ENCODE measurements at places on chromosomes 2 and 18.

- no peak for DNase-seq
Measured at GRCh38 chr2:98269274-98269673, 77.0 kb upstream of the CNGA3 start.

GRCh38 chr2:117835990-117836760, 21.7 kb downstream of the DDX18 start:
- DNase-seq, result no peak

DNA sequence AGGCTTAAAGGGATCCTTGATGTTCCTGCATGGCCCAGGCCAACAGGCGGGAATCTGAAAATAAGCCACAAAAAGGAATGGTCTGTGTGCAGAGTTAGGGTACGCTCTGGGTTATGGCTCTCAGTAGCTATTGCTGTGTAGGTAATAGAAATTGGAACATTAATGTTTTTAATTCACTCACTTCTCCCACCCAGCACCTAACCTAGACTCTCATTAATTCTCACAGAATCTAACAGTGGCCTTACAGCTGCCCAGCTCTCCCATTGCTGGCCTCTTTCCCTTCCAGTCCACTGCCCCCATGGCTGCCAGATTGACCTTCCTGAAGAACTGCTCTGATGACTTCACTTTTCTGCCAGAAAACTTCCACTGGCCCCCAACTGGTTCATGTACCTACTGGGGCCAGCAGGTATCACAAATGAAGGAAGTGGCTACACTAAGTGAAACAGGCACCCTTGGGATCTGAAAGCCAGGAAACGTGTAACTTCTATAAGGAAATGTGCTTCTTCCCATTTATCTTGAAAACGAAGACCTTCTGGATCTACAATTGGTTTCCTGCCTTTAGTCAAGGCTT, 315.2 kb downstream of the STK39 start:
- no peak for DNase-seq

GRCh38 chr2:37180006-37180639, 8.3 kb downstream of the SULT6B1 start:
- no peak for DNase-seq

DNA sequence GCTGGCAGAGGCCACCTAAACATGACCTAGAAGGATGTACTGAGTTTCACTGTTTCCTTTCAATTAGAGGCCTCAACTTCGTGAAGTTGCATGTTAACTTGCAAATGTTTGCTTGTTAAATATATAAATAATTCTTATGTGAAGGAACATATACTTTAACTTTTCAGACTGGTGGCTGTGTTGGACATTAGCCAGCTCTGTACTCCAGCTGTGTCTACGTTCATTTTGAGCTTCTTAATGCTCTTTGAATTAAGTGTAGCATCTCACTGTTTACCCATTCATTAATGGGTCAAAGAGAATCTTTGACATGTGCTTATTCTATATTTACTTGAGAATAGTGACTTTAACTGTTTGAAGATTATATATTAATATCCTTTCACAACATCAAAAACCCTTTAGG, 823.2 kb upstream of the ID2 start:
- no peak for DNase-seq

DNA sequence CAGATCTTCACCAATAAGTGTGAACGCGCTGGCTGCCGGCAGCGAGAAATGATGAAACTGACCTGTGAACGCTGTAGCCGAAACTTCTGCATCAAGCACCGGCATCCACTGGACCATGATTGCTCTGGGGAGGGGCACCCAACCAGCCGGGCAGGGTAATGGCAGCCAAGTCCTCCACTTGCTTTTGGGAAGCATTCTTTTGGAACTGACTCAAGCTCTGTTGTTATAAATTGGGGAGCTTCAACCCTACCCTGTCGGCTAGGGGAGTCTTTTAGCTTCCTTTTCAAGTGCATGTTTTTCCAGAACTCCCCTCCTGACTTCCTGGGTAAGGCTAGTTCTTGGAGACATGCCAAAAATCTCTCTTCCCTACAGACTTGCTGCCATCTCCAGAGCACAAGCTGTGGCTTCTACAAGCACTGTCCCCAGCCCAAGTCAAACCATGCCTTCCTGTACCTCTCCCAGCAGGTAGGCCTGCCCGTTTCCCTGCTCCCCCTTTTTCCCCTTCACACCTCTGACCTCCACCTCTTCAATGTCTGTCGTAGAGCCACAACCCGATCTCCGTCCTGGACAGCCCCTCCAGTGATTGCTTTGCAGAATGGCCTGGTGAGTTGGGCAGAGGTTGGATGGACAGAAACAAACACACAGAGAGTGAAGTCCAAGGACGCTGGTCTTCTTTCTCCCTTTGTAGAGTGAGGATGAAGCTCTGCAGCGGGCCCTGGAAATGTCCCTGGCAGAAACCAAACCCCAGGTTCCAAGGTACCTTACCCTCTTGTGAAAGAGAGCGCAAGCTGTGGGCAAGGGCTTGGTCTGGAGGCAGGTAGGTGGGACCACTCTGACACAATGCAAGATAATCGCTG, 1.5 kb downstream of the ZFAND2B start:
- DNase-seq, result no peak

DNA sequence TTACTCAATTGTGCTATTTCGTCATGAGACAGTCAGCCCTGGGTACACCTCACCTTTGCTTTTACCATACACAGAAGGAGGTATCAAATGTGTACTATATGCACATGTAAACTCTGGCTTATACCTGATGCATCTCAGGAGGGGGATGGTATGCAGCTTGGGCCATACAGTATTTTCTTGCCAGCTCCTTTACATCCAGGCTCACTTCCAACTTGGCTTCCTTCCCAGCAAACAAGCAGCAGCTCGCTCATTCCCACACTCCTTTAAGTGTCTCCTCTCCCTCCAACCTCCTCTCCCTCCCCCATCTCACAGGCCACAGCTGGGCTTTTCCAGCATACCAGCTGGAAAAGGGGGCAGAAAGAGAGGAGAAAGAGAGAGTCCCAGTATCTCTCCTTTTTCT, 9.6 kb downstream of the MARCHF4 start:
- no peak for DNase-seq

DNA sequence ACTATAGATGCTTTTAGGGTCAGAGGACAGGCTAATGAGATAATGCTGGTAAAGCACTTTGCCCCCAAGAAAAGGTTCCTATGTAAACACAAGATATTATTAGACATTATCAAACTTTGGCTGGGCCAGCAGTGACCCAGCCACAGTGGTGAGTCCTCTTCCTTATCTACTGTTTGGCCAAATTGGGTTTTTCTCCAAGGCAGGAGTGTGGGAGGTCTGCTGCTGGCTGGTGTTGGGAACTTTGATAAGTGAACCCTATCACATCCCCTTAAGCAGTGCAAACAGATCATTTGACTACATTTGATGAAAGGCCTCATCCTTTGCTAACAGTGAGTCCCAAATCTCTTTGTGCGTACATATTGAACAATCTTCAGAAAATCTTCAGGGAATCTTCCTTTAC, 16.2 kb downstream of the FZD7 start:
- DNase-seq, result no peak

DNA sequence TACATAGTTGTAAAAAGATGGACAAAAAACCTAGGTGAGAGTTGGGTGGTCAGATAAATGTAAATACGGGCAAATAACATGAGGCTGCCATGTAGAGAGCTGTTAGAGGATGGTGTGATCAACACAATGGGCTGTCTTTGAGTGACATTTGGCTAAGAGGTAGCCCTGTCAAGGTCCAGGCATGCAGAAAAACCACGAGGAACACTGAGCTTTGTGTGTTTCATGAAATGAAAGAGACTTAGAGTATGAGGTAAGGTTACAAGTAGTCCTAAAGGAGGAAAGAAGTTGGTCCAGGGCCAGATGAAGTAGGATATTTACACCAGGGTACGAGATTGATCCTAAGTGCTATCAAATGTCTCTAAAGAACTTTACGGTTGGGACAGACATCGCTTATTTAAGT, 160.9 kb downstream of the RDH14 start:
- DNase-seq, result no peak

DNA sequence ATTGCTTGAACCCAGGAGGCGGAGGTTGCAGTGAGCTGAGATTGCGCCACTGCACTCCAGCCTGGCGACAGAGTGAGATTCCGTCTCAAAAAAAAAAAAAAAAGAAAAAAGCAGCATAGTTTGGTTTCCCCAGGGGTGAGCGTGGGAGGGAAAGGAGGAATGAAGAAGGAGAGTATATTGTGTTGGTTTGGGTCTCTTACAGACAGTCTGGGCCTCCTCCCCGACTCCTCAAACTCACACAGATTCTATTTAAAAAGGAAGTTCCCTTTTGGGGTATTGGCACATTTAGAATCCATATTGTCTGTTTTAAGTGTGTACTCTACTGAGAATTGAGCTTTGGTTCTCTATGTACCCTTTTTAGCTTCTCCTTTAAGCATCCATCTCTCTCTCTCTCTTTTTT, 27.4 kb upstream of the SLC20A1 start:
- no peak for DNase-seq

DNA sequence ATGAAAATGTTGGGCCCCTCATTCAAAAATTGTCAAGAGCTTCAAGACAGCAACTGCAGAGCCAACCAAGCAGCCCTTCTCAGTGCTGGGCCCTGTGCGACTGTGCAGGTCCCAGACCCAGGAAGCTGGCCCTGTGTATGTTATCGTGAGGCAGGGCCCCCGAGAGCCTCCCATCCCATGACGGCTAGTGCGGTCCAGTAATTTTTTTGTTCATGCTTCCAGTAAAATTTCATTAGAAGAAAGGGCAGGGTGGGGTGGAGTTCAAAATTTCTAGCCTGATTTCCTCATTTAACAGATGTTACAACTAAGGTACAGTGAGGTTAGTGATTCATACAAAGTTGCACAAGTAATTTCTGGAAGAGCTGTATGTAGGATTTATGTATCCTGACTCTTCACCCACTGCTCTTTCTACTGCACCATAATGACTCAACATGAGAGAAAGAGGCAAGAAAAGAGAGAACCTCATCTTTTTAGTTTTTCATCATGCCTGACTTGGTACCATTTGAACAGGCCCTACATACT, 105.5 kb downstream of the ZEB2 start:
- DNase-seq, result no peak

GRCh38 chr2:45591073-45591472, 20.0 kb downstream of the SRBD1 start:
- no peak for DNase-seq

DNA sequence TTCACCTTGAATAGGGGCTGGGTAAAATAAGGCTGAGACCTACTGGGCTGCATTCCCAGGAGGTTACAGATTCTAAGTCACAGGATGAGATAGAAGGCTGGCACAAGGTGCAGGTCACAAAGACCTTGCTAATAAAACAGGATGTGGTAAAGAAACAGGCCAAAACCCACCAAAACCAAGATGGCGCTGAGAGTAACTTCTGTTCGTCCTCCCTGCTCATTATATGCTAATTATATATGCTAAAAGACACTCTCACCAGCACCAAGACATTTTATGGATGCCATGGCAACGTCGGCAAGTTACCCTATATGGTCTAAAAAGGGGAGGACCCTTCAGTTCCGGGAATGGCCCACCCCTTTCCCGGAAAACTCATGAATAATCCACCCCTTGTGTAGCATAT, 711.5 kb upstream of the KLHL29 start:
- no peak for DNase-seq

DNA sequence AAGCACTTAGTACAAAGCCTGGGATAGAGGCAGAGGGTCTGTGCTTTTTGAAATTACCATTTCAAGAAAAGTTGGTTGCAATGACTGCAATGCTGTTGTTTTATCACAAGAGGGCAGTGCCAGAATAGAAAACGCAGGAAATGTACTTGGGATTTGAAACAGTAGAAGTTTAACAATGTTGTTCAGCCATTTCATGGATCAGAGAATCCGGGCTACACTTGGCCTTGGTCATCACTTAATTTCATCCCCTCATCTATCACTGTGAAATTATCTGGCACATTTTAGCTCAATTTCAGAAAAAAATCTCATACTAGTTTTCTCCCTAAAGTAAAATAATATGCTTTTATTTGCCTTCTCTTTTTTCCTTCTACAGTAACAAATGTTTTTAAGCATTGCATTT, 70.8 kb downstream of the RAPGEF4 start:
- DNase-seq, result no peak

DNA sequence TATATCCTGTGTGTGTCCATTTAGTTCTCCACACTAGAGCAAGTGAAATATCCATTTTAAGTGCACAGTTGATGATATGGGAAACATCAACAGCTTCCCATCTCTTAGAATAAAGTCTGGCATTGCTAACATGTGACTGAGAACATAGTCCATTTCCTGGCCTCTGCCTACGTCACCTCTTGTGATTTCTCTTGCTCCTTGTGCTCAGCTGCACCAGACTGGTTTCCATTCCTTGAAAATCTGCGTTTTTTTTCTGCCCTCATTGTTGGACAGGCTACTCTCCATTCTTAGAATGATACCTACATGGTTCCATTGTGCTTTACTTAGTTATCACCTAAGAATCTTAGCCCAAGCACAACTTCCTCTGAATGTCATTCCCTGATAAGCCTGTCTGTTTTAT, 851.2 kb upstream of the ID2 start:
- no peak for DNase-seq

DNA sequence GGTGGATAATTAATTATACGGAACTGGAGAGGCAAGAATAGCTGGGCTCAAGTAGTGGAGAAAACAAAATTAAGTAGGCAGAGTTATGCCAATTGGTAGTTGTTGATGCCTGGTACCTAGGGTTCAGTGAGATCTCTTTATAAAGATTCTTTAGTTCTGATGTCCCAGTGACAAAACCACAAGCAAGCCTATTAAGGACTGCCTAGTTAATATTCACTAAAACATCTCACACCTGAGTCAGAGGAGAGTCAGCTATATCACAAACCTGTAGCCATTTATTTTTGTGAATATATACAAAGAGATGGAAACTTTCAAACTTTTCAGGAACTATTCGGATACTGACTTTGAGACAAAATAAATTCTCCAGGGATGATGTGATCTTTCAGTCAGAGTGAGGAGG, 213.9 kb upstream of the CYP26B1 start:
- no peak for DNase-seq

GRCh38 chr2:96873651-96874096, 3.8 kb upstream of the SEMA4C start:
- no peak for DNase-seq

DNA sequence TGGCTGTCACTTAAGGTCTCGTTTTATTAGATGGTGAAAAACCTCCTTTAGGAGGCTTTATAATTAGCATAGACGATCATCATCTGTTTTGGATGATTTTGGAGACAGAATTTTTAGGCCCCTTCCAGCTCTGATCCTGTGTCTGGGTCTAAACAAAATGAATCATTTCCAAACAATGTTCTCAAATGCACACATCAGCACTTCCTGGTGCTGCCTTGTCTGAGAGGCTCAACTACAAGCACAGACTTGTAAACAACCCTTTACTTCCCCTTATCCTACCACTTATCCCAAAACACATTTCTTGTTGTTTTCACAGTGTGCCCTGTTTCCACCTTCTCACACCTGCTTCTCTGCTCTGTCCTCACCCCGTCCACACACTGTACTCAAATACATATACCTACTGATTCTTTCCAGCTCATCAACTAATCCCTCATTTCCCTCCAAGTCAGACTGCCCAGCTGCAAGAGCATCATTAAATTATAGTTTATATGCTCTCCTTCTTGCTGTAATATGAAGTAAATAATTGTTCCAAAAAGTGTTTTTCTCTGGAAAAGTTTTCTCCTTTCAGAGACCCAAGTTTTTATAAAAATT, 71.2 kb upstream of the COL3A1 start:
- DNase-seq, result no peak

Measured in NCI-H1417 (cell line).